CD4-positive, alpha-beta T cell (primary cell): ENCODE measurements at places on chromosomes 12 and 14.

DNA sequence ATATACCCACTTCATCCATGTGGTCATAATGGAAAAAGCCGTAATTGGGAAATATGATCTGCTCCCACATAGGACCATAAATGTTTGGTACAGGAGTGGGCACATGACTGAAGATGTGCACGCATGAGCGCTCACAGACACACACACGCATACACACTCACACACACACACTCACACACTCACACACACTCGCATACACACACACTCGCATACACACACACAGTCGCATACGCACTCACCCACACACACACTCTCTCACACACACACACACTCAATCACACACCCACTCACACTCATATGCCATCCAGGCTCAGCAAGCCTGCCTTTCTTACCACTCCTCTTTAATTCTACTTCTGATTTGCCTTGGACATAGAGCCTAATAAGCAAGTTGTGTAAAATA is 45.6 kb upstream of the EGLN3 start:
- no peak for DNase-seq

DNA sequence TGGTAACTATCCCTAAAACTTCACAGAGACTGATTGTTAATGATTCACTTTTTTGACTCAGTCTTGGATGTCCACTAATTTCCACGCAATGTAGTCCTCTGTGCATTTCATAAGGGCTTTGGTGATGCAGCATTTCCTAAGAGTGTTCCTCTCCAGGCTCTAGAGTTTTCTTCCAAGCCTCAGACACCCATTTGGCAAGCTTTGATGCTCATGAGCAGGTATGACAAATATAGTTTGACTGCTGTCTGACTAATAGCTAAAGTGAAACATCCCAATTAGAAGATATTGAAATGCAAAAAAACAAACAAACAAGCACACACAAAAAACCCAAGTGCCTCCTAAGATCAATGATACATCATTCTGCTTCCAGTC is 1.5 kb upstream of the VAMP1 start:
- no peak for DNase-seq

DNA sequence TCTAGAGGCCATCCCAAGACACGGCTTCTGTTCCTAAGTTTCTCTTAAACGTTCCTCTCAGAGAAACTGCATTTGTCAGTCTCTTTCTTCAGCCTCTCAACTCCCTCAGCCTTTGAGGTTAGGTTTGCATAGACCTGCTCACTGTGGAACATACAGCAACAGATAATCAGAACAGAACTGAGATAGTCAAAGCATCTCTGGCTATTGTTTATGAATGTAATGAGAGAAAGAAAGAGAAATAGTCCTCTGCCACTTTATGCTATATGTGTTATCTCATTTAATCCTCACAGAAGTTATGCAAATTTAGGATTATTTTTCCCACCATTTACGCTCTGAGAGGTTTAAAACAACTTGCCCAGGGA is 190.6 kb downstream of the PHLDA1 start:
- no peak for DNase-seq

GRCh38 chr14:79356040-79356439 is 855.3 kb downstream of the DIO2 start:
- no peak for DNase-seq

DNA sequence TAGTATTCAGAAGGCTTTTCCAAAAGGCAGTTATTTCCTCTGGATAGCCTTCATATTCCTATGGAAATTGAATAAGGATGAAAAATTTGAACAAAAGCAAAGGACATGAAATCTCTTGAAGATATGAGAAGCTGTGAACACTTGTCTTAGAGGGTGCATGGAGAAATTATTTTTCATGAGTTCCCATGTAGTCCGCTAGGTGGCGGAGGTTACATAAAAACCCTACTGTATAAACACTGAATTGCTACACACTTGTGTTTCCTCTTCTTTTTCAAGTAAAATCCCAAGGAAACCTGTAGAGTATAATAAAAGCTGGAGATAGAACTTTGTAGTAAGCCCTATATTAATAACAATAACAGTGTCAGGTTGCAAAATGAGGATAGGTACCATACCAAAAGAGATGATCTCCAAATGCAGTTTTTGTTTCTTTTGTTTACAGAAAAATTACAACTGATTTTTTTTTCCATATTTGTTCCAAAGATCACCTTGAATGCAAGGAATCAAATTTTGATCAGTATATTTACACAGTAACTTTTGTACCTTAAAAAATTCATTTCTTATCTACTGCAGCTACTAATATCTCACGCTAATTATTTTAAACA is 37.8 kb upstream of the OR4E1 start:
- DNase-seq, result peak; percentile 45

DNA sequence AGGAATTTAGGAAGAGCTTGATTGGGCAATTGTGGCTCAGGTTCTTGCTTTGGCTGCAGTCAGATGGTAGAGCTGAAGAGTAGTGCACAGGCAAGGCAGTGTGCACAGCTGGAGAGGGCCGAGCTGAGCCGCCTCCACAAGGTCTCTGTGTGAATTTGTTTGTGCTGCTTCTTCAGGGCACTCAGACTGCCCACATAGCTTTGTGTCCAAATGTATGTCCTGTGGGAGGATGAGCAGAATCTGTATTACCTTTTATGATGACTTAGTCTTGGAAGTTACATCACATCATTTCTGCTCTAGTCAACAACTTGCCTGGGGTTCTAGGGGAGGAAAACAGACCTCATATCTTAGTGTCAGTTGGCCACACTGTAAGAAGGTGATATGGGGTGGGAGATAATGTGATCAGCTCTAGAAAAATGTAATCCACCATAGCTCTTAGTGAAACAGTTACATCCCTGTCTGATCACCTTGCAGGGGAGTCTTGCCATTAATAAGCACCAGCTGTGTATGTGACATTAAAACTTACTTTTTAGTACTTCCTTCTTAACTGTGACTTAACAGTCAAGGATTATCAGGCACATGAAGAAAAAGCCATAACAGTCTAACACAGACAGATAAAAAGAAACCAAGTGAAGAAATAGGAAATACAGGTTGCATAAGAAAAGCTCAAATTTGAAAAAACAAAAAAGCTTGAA is 53.4 kb downstream of the RCOR1 start:
- DNase-seq, result no peak

DNA sequence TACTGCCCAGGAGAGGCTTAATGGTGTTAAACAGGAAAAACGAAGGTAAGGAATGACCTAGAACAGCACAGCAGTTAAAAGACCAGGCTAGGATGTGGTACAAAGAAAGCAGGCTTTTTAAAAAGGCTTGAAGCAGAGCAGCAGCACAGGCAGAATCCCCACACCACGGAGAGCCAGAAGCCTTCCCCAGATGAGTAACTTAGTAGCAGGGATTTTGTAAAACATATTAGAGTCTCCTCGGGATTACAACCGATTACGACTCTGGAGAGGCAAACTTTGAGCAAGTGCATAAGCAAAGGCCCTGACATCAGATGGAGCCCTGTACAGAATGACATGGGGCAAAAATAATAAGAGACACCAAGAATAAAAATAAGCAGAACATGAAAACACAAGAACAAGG is 37.1 kb upstream of the DHRS4 start:
- no peak for DNase-seq

DNA sequence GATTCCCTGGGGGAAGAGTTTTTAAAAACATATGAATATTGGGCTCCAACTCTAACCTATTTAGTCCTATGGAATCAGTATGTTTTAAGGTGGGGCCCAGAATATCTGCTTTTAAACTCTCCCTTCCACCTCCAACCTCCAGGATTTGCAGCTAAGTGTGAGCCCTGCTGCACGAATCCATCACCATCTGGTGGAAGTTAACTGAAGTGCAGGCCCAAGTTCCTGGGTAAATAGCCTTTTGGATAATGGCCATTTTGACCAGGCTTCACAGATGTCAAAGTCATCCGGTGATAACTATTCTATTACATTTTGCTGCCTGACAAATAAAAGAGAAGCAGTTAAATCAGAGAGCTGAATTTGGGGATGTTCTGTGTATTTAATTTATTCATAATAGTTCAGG is 58.1 kb upstream of the RMST start:
- no peak for DNase-seq

DNA sequence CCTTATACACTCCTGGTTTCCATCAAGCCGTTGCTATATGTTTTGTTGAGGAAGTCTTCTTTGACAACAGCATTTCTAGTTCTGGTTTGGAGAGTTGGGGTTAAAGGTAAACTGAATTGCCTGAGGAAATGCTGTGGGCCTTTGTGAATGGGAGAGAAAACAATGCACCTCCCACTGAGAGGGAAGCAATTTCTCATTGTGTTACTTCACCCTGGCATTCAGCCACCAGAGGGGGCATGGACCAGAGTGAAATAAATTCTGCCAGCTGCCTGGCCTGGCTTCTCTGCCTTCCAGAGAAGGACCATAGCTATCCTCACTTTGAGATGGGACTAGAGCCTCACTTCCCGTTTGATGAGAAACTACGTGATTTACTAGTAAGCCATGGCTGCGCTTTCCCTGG is 475.3 kb downstream of the EGLN3 start:
- DNase-seq, result no peak

- no peak for DNase-seq
These were observed 13.8 kb downstream of the VASH1 start for GRCh38 chr14:76774821-76775694.

DNA sequence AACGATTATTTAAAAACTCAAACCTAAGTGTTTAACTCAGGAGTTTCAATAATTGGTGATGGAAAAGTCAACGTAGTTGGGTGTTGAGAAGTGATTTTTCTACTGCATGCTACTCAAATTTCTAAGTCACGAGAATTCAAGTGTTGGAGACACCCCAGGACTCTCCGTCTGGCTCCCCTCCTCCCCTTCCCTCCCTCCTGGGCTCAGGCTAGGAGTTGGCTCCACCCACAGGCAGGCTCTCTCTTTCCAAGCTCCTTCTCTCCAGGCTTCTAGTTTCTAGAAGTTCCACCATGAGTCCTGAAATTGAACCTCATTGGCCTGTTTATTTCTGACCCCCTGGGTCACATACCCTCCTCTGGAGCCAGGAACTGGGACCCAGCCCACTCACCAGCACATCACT is 73.0 kb downstream of the TMEM132D start:
- DNase-seq, result no peak

GRCh38 chr12:110244829-110245228 is 36.2 kb upstream of the ATP2A2 start:
- no peak for DNase-seq

GRCh38 chr12:74552201-74552600 is 14.6 kb downstream of the ATXN7L3B start:
- no peak for DNase-seq

DNA sequence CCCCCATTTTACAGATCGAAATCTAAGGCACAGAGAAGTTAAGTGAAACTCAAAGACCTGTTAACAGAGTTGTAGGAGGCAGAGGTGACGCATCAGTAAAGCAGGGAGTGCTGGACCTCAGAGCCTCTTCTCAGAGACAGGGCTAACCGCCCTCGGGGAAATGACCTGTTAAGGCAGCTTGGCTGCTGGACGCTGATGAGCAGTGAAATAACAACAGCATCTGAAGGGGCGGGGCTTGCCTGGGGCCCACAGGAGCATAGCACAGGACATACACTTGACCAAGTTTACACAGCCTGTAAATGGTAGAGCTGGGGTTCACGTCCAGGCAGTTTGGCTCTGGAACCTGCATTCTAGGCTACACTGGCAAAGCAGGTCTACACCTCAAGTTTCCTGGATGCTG is 39.3 kb downstream of the LRTM2 start:
- DNase-seq, result no peak

DNA sequence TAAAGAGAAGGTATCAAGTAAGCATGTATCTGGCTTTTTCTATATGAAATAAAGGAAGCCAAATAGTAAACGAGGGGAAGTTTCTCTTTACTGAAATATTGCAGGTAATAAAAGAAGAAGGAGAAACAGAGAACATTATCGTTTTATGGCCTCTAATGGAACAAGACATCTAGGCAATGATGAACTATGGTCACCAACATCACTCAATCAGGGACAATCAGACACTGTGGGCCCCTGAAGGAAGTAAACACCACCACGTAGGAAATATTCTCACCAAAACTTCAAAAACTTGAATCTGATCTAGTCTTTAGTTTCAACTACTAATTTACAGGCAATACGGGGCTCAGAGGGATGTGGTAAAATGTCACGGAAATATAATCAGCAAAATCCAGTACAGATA is 15.9 kb downstream of the HEBP1 start:
- no peak for DNase-seq

GRCh38 chr12:76346236-76346635 is 2.0 kb downstream of the BBS10 start:
- DNase-seq, result no peak

DNA sequence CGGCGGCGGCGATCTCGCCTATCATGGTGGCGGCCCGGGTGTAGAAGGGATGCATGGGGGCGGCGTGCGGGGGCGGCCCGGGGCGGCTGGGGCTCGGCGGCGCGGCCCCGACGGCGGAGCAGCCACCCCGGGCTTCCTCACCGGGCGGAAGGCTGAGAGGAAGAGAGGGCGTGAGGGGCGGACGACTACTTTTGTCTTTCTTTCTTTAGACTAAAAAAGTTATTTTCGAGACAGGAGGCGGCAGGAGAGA is 240 bp downstream of the BTG1 start:
- no peak for DNase-seq

DNA sequence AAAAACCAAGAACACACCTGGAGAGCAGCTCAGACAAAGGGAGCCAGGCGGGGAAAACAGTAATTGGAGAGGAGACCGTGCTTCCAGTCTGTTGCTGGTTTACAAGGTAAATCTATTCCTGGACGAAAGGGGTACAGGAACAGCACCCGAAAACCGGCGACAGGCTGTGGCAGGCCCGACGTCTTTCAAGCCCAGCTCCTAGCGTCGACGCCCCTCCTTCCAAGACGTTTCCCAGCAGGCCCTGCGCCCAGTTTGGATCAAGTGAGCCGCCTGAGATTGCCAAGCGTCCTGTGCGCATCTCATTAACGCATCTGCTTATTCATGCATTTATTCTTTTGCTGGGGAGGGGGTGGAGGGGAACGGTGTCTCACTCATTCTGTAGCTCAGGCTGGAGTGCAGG is 1.4 kb downstream of the C12orf56 start:
- no peak for DNase-seq

DNA sequence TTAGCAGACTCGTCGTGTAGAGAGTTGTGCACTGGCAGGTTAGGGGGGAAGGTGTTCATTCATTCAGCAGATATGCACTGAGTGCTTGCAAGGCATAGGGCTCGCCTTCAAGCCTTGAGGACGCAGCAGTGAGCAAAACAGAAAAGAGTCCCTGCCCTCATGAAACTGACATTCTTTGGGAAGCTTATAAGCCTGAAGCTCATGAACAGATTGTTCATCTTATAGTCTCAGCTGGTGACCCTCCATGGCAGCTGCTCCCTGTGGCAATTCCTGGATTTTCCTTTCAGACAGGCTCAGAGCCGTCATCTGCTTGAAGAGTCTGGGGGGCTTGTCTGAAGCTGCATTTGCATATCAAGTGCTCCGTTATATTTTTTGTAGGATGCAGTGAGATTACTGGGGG is 148.4 kb downstream of the PRKCH start:
- no peak for DNase-seq

- DNase-seq, result no peak
These were observed 53.9 kb downstream of the EMP1 start for GRCh38 chr12:13250416-13250815.

- no peak for DNase-seq
These were observed 7.8 kb downstream of the CTDSP2 start for GRCh38 chr12:57838594-57839302.

- DNase-seq, result no peak
These were observed 129.5 kb upstream of the PZP start for GRCh38 chr12:9337656-9338055.
